Kidney capillary endothelial cell (primary cell): ENCODE measurements at places on chromosomes 11 and 22.

DNA sequence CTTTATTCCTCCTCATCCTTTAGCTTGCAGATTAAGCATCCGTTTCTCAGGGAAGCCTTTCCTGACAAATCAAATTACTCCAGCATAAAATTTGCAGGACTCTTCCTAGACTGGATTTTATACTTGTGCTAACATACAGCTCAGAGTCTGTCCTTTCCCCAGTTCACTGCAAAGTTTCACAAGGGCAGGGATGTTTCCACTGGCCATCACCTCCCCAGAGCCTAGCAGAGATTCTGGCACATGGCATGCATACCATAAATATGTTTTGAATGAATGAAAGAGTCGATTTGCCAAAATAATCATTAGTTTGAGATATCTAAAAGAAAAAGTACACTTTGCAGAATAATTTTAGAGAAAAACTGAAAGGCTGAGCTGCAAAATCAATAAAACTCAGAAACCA, 10.6 kb downstream of the MSANTD4 start:
- DNase-seq = no peak

DNA sequence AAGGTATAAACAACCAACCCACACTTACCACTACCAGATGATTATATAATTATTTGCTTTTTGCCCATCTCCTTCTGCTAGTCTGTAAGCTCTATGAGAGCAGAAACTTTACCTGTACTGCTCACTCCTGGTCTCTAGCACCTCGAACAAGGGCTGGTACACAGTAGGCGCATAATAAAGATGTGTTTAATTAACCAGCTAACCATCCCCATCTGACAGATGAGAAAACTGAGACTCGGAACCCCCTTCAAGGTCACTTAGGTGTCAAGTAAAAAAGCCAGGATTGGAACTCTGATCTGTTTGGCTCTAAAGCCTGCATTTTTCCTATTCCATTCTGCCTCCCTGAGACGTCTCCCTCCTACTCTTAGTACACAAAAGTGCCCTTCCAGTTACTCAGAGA, 370.3 kb downstream of the TENM4 start:
- no peak for DNase-seq

GRCh38 chr11:115247361-115247760, 256.9 kb downstream of the CADM1 start:
- no peak for DNase-seq

DNA sequence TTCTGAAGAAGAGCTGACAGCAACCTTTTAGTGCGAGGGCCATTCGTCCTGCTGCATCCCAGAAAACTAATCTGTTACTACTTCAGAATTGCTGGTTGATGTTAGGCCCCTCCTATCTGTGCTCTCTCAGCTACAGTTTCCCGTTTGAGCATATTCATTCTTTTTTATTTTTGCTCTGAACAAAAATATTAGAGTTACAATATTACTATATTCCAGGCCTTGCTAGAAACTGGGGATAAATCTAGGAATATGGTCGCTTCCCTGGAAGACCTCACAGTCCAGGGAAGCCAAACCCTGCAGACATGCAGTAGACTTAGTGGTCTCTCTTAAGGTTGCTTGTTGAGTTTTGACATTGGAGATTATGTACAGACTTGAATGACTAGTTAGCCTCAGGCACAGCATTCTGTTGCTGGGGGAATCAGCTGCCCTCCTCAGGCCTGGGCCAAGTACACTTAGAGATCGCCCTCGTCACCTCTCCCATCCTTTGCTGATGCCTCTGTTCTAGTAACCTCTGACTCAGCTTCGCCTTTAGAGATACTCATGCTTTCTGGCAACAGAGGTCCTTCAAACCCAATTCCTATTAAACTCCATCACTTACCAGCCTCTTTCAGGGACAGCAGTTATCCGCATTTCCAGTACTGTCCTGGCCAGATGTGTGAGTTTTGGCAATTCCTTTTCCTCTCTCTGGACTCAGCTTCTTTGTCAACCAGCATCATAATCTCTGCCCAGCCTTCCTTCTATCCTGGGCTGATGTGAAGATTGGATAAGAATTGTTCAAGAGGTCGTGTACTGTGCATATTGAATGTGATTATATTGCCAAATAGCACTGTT, 698 bp upstream of the ANAPC15 start:
- DNase-seq = no peak

DNA sequence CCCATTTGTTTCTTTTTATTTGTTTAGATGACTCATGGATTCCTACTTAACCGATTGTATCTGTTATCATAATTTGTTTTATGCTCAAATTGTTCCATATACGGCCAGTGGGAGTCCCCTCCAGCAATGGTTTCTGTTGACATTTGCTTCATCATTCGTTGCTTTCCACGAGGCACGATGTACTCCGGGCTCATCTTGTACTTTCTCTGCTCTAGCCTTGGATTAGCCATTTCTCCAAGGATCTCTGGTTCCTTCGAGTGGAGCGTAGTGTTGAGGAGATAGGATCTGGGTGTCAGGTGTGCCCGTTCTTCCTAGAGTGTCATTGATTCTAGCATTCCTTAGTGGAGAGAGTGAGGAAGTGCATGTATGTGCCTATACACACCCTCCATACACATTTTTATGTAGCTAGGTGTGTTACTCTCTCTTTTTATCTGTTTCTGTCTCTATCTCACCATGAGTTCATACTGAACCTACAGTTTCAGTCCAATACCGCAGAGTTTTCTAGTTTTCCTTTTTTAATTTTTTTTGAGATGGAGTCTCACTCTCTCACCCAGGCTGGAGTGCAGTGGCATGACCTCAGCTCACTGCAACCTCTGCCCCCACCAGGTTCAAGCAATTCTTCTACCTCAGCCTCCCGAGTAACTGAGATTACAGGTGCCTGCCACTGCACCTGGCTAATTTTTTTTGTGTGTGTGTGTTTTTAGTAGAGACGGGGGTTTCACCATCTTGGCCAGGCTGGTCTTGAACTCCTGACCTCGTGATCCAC, 31.4 kb downstream of the TECTA start:
- DNase-seq = no peak

DNA sequence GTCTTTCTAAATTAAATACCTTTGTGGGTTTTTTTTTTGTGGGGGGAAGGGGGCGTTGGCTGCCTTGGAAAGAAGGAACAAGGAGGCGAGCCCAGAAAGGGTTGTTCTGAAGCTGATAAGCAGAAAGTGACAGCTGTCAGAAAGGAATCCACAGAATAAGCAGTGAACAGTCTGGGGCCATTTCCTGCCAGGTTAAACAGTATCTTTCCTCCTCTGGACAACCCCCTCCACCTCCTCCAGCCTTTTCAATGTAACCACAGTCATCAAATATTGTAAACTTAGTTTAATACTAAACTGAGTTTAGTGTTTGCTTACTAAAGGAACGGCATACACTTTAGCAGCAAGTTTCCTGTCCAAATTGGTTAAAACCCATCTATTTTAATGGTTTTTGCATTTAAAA, 271.2 kb upstream of the SYN3 start:
- no peak for DNase-seq

DNA sequence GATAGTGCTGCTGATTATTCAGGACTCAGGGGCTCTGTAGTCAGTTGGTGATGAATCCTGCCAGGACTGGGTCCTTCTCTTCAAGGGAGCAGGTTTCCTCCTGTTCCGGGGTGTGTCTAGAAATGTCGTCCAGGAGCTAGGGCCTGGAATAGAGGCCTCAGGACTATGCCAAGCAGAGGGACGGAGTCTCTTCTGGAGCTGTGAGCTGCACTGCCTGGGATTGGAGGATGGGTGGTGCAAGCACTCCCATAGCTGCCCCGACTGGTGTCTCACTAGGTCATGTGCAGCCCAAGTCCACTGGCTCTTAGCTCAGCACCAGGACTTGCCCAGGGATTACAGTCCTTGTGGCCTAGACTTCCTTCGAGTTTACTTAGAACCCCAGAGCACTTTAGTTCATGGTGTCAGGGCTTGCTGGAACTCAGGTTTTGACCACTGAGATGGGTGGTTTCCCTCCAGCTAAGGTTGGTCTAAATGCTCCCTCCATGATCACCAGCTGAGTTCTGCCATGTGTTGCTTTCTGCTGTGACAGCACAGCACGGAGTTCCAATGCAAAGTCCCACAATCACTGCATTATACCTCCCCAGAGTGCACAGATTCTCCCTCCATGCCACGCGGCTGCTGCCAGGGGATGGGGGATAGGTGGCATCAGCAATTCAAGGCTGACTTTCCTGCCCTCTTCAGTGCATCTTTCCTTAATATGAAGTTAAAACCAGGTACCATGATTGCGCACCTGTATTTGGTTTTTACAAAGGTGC, 42.6 kb upstream of the SHANK2 start:
- no peak for DNase-seq

- DNase-seq = no peak
Observed at GRCh38 chr11:103491777-103492176, 382.6 kb downstream of the DYNC2H1 start.

DNA sequence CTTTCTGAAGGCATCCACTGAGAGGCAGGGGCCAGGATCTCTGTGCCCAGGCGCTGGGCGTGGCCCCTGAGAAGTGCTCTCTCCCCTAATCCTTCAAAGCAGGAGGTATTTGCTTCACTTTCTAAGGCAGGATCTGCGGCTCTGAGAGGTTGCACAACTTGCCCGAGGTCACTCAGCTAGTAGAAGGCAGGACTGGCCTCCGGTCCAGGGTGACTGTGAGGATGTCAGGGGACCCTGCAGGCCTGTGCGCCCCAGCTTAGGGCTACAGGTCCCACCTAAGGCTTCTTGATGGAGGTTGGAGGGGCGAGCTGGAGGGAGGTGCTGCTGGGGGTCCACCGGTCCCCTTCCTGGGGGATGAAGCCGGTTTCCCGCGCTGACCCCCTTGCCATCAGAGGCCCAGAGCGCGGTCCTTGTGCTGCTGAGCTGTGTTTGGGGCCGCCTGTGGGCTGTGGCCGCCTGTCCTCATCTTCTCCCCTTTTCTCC, 979 bp downstream of the SMIM38 start:
- no peak for DNase-seq

DNA sequence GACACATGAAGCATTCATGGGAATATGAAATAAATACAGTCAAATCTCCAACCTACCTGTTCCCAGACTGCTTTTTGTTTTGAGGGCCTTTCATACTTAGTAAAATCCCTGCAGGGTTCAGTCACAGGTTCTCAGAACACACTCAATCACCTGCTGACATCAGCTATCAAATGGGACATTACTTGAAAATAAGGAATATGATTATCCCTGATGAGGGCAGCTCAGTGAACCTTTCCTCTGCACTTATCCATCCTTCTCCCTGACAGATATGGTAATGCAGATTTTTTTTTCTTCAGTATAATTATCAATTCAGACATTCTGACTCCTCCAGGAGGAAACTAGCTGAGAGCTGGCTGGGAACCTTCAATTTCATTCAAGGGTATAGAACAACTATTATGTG, 1127.4 kb upstream of the CCDC90B start:
- no peak for DNase-seq

DNA sequence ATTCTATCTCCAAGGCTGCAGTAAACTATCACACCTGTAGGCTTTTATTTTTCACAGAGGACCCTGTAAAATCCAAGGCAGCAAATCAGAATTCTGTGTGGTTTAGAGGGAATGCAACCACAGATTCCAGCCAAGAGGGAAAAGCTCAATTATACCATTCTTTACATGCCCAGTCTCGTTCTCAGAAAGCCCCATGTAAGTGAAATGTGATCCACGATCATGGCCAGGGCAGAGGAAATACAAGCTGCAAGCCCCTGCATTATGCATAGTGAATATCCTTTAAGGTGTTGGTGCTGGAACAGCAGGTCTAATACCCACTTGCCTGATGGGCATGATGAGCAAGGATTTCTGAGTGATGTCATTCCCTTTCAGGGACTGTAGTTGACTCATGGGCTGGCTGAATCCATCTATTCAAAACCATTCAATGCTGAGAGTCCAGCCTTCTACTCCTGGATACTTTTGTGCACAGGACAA, 198.7 kb upstream of the MTMR2 start:
- no peak for DNase-seq

DNA sequence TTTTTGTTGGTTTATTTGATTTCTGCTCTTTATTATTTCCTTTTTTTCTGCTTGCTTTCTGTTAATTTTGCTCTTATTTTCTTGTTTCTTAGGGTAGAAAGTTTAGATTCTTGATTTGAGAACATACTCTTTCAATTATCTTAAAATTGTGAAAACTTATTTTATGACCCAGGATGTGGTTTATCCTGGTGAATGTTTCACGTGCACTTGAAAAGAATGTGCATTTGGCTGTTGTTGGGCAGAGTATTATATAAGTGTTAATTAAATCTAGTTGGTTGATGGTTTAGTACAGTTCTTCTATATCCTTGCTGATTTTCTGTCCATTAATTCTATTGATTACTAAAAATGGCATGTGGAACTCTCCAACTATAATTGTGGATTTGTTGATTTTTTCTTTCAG, 66.9 kb upstream of the NARS2 start:
- no peak for DNase-seq

GRCh38 chr11:76705826-76706225, 35.3 kb upstream of the LRRC32 start:
- DNase-seq = no peak

- no peak for DNase-seq
Observed at GRCh38 chr22:36914390-36914752, 943 bp downstream of the CSF2RB start.

GRCh38 chr11:48880021-48880441, 103.7 kb downstream of the TRIM51G start:
- DNase-seq = no peak

- no peak for DNase-seq
Observed at GRCh38 chr11:16960250-16960649, 54.0 kb downstream of the PLEKHA7 start.

DNA sequence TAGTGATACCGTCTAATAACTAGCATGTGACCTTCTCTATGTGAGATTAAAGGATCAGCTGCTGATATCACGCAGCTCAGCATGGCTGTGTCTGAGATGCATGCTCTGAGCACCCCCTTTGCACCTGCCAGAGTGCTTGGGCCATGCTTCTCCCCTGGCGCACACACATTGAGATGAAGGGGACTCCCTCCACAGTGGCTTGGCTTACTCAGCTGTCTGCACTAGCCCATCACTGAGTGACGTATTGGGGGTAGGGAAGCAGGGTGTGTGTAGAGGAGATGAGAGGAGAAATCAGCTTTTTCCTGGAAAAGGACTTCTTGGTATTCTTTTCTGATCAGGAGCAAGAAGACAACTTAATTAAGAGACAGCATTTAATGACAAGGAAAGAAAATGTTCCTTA, 216.5 kb downstream of the BLID start:
- no peak for DNase-seq

- no peak for DNase-seq
Observed at GRCh38 chr22:39825661-39826102, 67.9 kb downstream of the ENTHD1 start.

DNA sequence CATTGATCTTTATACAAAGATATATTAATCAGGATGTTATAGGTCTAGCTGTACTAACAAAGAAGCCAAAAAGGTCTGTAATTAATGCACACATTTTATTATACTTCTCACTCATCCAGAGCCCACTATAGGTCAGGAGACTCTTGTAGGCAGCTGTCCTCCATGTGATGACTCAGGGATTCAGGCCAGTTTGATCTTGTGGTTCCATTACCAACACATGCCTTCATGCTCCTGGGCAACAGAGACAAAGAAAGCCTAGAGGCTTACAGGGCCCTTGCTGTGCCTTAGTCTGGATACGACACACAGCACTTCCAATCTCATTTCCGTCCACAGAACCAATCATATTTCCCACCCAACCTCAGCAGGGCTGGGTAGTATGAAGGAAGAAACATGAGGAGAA, 150.3 kb upstream of the NCAM1 start:
- no peak for DNase-seq
